ENCODE measurements at places on chromosomes 4 and X.

GRCh38 chr4:56692576-56692975, 11.5 kb upstream of the HOPX start:
- no peak for DNase-seq

DNA sequence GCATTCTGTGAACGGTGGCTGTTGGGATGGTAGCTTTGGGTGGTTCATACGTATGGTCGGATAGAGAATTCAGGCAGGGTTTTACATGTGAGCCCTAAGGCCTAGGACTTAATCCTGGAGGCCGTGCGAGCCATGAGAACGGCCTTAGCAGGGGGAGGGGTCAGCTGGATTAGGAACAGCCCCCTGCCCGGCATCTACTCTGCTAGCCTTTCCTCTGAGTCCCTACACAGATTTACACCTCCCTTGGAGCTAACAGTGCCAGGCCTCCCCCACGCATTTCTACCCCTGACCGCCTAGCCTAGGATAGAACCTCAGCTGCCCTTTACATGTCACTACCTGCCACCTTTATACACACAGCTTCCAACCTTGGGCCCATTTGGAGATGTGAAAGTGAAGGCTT, 7.1 kb downstream of the PRAF2 start:
- DNase-seq = no peak

- DNase-seq = no peak
These were observed 389.6 kb downstream of the ARHGAP24 start for GRCh38 chr4:85864259-85865205.

DNA sequence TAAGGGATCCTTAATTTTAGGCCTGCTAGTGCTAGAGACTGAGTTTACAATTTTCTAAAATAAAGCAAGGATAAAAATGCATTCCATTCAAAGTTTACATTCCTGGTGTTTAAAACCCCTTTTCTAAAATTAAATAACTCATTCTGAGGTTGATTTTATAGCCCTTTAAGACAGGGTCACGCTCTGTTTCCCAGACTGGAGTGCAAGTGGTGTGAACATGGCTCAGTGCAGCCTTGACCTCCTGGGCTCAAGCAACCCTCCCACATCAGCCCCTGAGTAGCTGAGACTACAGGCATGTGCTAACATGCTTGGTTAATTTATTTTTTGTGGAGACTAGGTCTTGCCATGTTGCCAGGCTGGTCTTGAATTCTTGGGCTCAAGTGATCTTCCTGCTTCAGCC, 6.8 kb upstream of the CDKL2 start:
- DNase-seq = no peak

DNA sequence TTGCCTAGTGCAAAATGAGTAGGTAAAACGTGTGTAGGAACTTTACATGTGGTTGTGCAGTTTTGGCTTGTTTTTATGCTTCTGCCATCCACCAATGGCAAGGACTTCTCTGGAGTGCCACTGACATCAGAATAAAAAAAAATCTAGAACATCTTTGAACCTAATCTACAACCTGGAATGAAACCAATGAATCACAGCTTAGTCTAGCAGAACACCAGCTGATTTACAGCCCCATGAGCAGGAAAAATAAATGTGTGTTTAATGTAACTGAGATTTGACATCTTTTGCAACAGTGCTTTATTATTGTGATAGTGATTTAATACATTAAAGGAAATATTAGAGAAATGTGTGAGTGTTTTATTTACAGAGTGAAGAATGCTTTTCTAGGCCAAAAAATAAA, 995.1 kb downstream of the PCDH7 start:
- DNase-seq = no peak

- no peak for DNase-seq
These were observed 12.9 kb downstream of the PALLD start for GRCh38 chr4:168509786-168510185.
